Gastrocnemius medialis (tissue), 4 donors: ENCODE measurements at places on chromosomes 3 and 15. TPM values are rescaled to one million over a fixed set of nuclear protein-coding genes. Genes with fewer than 3 reads are reported as not detected.

DNA sequence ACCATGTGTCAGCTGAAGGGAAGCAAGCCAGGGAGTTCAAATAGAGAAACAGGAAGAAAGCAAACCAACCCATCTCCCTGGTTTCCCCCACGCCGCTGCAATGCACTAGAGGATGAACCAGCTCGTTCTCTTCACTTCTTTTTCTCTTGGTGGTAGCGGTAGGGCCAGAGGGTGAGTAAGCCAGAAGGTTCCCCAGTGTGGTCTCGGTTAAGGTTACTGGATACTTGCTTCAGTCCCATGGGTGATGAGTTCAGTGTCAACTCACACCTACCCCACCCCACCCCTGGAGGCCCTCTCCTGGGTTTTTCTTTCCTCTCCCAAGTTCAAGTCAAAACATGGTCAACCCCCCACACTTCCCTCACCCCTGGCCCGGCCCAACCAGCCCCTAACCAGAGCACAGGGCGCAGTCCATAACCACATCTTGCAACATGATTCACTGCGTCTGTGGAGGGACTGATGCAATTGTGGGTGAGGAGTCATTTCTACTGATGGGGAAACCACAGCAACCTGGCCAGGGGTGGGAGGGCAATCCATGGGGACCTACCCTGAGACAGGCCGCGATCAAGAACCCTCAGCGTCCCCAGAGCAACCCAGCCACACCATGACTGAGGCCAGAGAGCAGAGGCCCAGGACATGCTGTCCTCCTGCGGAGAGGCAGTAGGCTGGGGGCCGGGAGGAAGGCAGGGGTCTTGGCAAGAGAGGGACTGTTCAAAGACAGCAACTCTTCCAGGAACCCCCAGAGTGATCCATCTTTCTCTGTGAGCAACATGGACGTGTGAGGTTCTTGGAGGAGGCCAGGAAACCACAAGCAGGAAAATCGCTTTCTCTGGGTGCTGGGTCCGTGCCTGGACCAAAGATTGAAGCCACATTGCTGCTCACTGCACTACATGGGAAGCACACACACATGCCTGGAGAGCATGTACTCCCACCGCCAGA is 276.6 kb downstream of the UACA start:
- no peaks in the 10 kb centered on the region for H3K4me1 ChIP-seq
- no peaks in the 10 kb centered on the region for H3K27me3 ChIP-seq
- no peaks in the 10 kb centered on the region for H3K36me3 ChIP-seq

GRCh38 chr3:141830508-141830907 is 45.9 kb upstream of the ATP1B3 start:
- H3K36me3 ChIP-seq, result no peaks in the 10 kb centered on the region
- no peak for DNase-seq
- H3K27me3 ChIP-seq, result no peaks in the 10 kb centered on the region
- H3K27ac ChIP-seq, result no peak overlapping the region
- no peak overlapping the region for H3K4me3 ChIP-seq
- H3K4me1 ChIP-seq, result no peaks in the 10 kb centered on the region

DNA sequence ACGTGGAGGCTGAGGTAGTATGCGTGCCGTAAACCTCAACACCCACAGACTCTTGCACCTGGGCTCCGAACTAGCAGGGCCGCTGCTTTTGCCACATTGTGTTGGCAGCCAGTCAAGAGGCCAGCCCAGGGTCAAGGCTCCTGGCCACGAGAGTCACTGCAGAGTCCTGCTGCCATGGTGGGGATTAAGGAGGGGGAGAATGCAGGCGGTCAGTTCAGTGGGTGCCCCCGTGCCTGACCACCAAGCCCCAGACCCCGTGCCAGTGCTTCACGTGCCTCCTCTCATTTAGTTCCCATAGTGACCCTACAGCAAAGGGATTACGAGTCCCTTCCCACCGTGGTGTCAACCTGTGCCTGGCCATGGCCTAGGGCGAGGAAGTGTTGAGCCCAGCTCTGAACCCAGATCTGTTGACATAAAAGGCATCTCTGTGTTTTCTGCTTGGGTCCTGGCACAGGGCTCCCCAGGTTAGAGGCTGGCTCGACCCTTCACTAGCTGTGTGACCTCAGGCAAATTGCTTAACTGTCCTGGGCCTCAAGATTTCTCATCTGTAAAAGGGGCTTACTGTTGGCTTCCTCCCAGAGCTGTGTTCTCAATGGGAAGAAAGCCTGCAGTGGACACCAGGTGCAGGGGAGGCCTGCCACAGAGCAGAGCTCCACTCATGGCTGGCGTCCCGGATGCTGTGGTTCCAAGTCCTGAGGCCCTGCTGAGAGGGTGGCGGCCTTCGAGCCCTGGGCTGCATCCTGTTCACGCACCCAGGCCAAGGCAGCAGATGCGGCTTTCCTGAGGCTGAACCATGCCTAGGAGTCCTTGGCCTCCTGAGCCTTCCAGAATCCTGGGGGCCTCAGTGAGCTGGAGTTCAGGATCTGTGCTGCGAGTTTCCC is 32.8 kb downstream of the FBLN2 start:
- no peaks in the 10 kb centered on the region for H3K36me3 ChIP-seq
- H3K4me3 ChIP-seq, result no peak overlapping the region

DNA sequence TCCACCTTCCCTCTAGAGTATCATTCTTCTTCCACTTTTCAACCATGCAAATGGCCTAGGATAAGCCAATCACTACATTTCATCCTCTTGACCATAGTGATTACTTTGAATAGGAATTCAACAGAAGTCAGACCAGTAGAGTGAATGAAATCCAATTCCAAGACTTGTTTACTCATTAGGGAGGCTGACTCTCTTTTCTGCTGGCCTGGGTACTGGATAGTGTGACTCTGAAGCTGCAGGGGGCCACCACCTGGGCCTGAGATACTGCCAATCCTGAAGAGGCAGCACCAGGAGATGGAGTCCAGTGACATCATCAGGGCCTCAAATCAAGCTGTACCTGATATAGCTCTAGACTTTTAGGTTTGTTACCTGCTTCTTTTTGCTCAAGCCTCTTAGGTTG is 7.0 kb upstream of the FSTL1 start:
- H3K4me3 ChIP-seq, result no peak overlapping the region
- DNase-seq, result no peak
- H3K27me3 ChIP-seq, result no peaks in the 10 kb centered on the region
- H3K36me3 ChIP-seq, result no peaks in the 10 kb centered on the region
- H3K27ac ChIP-seq, result no peak overlapping the region

DNA sequence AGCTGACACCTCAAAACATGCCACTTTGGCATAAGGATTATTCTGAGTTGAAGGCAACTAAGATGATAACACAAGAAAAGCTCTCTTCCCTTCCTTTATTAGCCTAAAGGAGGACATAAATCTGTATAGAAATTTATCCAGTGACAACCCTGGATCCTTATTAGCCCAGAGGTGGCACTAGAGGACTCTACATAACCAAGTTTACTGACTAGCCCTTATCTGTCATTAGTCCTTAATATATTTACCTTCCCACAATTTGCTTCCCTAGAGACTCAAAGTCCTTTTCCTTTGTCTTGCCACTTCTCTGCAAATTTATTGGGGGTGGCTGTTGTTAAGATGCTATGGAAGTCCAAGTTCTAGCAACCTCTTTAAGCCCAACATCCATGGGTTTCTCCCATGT is 26.7 kb downstream of the CEP70 start:
- no peaks in the 10 kb centered on the region for H3K4me1 ChIP-seq
- H3K27me3 ChIP-seq, result no peaks in the 10 kb centered on the region
- no peak for DNase-seq
- H3K36me3 ChIP-seq, result no peaks in the 10 kb centered on the region

DNA sequence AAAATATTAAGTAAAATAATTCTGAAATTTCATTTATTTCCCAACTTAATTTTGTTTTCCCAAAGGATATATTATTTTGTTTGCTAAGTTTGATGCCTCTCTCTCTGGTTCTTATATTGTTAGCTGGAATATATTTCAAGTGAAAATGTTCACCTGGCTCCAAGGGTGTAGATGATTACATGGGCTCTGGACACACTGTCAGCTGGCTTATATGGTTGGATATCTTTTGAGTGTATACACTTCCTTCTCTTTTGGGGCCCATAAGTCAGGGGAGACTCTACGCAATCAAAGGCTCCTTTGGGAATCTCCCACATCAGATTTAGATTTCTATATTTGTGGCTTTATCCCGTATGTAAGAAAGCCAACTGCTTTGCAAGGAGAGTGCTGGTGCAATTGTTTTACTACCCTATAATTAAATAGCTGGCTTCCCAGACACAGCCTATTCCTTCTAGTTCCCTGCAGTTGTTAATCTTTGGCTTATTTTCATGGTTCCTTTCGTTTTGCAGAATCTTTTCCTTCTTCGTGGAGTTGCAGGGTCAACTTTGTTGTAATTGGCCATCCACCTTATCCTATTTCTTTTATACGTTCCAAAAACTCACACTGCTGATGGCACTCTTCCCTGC is 225.7 kb downstream of the DPH6 start:
- H3K4me1 ChIP-seq, result peaks cover 4% of the 10 kb centered on the region
- H3K4me3 ChIP-seq, result no peak overlapping the region
- no peaks in the 10 kb centered on the region for H3K27me3 ChIP-seq
- no peaks in the 10 kb centered on the region for H3K36me3 ChIP-seq
- no peak overlapping the region for H3K27ac ChIP-seq

Gene PRSS50
- not detected for total RNA-seq

Gene DISP2
- 0.12 TPM for total RNA-seq

Gene IQCB1
- 12.7 TPM for total RNA-seq
